NCI-H446 treated with DMSO at 0.1 percent for 48 hours (cell line): ENCODE measurements at places on chromosomes 2 and 18.
A peak's percentile ranks its signal among the peaks of the same experiment; 100 is the strongest.

DNA sequence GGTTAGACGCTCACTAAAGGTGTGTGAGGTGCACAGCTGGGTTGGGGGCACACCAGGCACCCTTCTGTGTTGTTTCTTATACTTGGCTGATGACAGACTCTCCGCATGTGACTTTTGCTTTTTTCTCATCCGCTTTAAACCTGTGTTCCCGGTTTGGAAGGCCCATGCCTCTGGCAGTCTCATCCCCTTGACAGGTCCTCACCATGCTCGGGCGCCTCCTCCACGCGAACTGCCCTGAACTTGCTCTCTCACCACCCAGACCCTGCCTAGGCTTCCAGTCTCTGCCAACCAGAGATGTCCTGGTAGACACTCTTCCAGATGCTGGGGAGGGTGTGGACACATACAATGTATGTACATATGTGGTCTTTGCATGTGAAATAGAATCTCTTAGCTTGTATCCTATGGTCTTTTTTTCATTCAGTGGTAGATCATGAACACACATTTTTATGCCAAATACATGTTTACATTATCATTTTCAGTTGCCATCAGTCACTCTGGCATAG is 79.8 kb downstream of the LIMS1 start:
- DNase-seq, result no peak

GRCh38 chr2:40169430-40169829 is 282.5 kb downstream of the SLC8A1 start:
- no peak for DNase-seq

GRCh38 chr2:167750675-167751074 is 496.7 kb downstream of the STK39 start:
- DNase-seq, result no peak

- DNase-seq, result no peak
Measured at GRCh38 chr2:57850415-57851130, 196.0 kb upstream of the VRK2 start.

DNA sequence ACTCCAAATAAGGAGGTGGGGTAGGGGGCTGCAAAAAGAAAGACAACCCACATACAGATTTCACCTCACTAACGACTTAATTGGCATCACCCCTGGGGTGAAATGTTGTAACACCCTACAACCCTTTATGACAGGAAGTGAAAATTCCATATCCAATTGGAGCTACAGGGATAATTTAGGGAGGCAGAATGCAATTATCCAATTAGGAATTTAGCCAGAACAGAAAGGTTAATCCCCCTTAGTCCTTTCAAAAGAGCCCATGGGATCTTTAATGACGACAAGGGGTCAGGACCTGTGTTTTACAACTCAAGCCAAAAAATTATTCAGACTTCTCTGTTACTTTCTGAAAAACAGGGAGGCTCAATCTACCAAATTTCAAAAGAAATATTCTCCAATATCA is 1027.1 kb downstream of the TMEM182 start:
- peak; percentile 73 for DNase-seq
